ENCODE measurements at places on chromosomes 4 and X. TPM values are rescaled to one million over a fixed set of nuclear protein-coding genes. Genes with fewer than 3 reads are reported as not detected.

- DNase-seq = no peak
These were observed 8.0 kb upstream of the KCNE5 start for GRCh38 chrX:109632906-109633504.

GRCh38 chr4:1673671-1674070 is 10.4 kb downstream of the FAM53A start:
- no peak for DNase-seq

GRCh38 chr4:39635023-39635422 is 3.6 kb downstream of the SMIM14 start:
- DNase-seq = no peak

- DNase-seq = no peak
These were observed 191.4 kb downstream of the MGST2 start for GRCh38 chr4:139857021-139857420.

GRCh38 chr4:16692961-16693506 is 205.4 kb downstream of the LDB2 start:
- DNase-seq = no peak

DNA sequence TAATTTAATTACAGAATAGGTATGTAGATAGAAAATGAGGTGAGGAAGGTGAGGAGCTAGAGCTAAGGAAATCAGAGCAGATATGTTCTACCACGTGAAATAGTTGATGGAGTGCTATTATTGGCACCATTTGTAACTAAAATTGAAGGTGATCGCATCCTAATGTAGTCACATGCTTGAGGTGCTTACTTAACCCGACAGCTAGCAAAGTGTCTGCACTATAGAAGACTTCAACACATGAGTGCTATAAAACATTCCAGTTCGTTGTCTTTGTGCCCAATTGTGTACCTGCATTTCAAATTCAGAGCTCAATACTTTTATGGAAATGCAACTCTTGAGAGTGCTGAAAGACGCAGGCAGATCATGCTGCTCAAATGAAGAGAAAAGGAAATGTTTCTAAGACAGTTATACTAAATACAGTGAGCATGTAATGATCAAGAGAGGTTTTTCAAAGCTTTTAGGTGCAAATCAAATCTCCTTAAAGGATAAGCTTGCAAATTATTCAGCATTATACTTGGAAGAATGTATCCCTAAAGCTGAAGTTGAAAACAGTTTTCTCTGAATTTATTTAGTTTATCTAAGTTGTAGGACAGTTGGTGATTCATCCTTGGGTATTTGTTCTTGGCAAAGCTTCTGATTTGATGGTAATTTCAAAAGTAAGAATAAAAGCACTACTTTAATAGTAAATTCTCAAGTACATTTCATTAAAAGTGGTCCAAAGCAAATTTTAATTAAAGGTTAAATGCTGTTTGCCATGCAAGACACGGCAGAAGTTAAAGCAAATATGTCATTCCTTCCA is 223.9 kb upstream of the EPHA5 start:
- no peak for DNase-seq

DNA sequence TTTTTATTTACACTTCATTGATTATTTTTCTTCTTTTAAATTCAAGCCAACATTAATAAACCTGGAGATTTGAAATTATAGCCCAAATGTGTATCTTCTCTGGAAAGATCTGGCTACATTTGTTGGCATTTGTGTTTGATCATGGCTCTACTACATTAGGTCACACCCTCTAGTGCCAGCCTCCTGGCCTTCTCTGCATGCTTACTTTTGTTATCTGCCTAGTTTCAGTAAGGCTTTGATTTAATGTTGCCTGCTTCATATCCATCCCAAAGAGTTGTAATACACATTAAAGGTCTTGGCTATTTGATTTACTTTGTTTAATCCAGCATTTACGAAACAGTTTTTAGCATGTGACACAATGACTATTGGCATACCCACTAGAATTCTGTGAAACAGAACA is 224.5 kb downstream of the TRAM1L1 start:
- no peak for DNase-seq

- DNase-seq = no peak
These were observed 267.9 kb upstream of the KLF3 start for GRCh38 chr4:38396091-38396490.

MMRN1 gene
- total RNA-seq = 0.49 TPM

SPANXC gene
- total RNA-seq = not detected

HSD17B11 gene
- total RNA-seq = 62.2 TPM

EIF4E gene
- total RNA-seq = 71.2 TPM

NPY1R gene
- not detected for total RNA-seq

KCNIP4 gene
- not detected for total RNA-seq

AREG gene
- total RNA-seq = 4.6 TPM

STOX2 gene
- total RNA-seq = not detected

Data from B cell (primary cell).